ENCODE measurements at places on chromosomes 12 and 14. TPM values are rescaled to one million over a fixed set of nuclear protein-coding genes. Genes with fewer than 3 reads are reported as not detected.

DNA sequence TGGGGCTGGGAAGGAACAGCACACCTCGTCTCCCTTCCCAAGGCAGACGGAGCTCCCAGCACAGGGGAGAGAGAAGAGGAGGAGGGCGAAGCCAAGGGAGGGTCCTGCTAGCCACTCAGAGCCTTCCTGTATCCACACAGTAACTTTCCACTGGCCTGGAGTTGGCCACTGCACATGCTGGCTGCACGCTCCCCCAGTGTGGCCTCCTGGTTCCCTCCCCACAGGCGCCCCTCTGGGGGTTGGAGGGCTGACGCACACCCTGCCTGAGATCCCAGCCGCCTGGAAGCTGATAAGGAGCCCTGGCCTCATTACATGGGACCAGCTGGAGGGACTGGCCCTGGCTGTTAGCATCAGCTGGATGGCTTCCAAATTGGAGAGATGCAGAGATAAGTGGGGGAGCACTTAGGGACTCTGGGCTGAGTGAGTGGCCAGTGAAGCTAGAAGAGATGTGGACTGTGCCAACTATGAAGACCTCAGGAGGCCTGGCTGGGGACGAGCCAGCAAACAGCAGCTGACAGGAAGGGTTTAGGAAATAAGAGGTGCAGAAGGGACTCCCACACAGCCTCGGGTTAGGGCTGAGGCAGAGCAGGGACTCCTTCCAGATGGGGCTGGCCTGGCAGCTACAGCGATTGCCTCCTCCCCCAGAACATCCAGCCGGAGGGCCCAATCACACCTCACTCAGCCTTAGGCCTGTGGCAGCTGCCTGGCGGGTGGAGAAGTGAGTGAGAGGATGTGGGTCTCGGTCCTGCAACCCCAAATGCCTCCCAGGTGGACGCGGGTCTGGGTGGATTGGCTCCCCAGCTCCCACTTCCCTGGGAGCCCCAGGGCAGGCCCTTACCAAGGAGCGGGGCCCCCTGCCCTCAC is 26.3 kb upstream of the BCDIN3D start:
- no peaks in the 10 kb centered on the region for H3K27me3 ChIP-seq
- no peak overlapping the region for H3K4me3 ChIP-seq
- DNase-seq = peak; percentile 94
- H3K27ac ChIP-seq = peak overlapping the region; percentile 74
- peaks cover 30% of the 10 kb centered on the region for H3K4me1 ChIP-seq

DNA sequence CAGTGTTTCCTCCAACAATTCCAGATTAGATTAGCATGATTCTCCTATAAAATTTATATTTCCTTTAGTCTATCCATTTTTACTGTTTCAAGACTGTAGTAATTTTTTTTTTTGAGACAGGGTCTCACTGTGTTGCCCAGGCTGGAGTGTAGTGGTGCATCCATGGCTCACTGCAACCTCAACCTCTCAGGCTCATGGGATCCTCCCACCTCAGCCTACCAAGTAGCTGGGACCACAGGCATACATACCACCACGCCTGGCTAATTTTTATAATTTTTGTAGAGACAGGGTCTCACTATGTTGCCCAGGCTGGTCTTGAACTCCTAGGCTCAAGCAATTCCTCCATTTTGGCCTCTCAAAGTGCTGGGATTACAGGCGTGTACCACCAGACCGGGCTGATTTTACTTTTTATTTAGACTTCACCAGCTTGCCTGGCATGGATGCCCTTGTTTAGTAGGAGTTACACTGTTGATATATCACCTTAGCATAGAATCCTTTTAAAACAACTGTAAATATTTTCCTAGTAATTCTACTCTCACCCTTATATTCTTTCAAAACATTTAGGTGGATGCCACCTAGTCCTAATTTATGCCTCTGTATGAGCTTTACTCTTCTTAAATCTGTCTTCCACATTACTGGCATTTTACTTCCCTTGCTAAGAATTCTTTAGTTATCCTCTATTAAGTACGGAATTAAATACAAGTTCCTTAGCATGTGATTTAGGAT is 55.8 kb upstream of the LIMA1 start:
- no peaks in the 10 kb centered on the region for H3K27me3 ChIP-seq
- no peak overlapping the region for H3K27ac ChIP-seq
- H3K36me3 ChIP-seq = no peaks in the 10 kb centered on the region
- H3K4me3 ChIP-seq = no peak overlapping the region
- DNase-seq = no peak

GRCh38 chr14:69247676-69248440 is 12.1 kb upstream of the GALNT16 start:
- no peaks in the 10 kb centered on the region for H3K36me3 ChIP-seq
- peaks cover 10% of the 10 kb centered on the region for H3K4me1 ChIP-seq
- no peak overlapping the region for H3K27ac ChIP-seq
- no peaks in the 10 kb centered on the region for H3K27me3 ChIP-seq
- DNase-seq = peak; percentile 81
- H3K4me3 ChIP-seq = no peak overlapping the region

DNA sequence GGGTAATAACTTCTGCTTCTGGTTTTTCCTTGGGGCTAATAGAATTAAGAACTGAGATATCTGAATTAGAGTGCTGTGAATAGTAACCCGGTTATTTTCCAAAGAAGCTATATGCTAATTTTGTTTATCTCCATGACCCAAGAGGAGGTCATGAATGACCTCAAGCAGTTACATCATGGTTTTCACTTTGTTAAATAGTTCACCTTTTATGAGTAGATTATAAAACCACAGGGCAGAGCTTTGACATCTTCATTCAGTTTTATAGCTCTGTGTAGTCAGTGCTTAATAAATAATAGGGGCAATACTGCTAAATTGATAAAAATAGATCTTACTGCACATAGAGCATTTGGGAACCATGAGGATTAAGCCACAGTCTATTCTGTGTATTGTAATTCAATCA is 462.2 kb downstream of the LRIG3 start:
- no peaks in the 10 kb centered on the region for H3K4me1 ChIP-seq
- no peak for DNase-seq
- no peaks in the 10 kb centered on the region for H3K36me3 ChIP-seq
- no peak overlapping the region for H3K27ac ChIP-seq

DNA sequence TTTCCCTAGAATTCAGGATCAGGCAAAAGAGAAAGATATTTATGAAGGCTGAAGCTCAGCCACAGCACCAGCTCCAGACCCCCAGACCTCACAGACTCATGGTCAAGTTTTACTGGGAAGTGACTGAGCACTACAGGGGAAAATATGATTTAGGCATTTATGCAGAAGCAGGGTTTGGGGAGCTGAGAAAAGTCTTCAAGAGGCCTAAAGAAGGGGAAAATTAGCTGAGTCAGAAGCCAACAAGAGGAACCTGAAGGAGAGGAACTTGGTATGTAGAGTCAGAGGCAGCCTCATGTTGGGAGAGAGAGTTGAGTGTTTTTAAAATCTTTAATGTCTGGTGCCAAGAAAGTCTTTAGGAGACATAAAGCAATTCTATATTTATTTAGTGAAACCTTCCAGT is 63.0 kb downstream of the FOS start:
- DNase-seq = no peak
- H3K4me3 ChIP-seq = no peak overlapping the region
- peak overlapping the region; percentile 60 for H3K27ac ChIP-seq
- no peaks in the 10 kb centered on the region for H3K27me3 ChIP-seq

DNA sequence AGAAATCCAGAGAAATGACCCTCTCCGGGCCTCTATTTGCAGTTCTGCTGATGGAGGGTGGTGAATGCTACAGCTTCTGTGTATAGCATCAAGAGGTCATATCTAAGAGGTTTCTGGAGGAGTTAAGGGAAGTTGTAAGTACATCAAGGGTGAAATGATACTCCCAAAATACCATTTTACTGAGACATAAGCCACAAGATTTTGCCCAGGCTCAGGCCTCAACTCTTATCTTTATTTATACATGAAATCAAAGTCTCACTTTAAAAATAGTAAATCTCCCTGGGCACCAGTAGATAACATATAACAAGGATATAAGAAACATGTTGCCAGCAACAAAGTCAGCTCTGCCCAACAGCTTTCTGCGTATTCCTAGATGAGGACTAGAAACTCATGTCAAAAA is 40.4 kb downstream of the NIN start:
- H3K27me3 ChIP-seq = no peaks in the 10 kb centered on the region
- H3K4me3 ChIP-seq = no peak overlapping the region
- H3K36me3 ChIP-seq = no peaks in the 10 kb centered on the region
- H3K4me1 ChIP-seq = no peaks in the 10 kb centered on the region
- no peak for DNase-seq

DNA sequence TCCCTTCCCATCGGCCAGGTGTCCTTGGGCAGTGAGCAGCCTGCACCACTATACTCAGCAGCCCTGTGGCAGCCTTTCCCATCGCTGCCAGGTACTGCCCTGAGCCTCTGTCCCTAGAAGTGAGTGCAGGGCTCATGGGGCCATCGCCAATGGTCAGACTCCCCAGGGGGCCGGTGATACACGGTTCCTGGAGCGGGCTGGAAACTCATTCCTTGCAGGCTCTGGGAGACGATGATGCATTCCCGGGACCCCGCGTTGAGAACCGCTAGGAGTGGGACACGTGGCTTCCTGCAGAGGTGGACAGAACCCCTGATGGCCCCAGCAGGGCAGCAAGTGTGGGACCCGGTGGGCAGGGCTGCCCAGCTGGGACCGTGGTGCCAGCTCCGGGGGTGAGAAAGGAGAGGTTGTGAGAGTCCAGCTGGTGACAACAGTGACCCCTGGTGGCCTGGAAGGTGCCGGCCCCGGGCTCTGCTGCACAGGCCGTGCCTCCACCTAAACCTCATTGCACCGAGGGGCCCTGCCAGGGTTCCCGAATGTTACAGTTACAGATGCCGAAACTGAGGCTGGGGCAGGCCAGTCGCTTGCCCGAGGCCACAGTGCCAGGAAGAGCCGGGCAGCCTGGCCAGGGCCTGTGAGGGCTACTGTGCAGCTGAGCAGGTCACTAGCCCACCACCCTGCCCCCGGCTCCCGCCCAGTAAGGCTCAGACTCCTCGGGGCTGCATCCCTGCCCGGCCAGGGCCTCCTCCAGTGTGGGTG is 33.8 kb downstream of the FBRSL1 start:
- DNase-seq = peak; percentile 82
- no peaks in the 10 kb centered on the region for H3K36me3 ChIP-seq
- H3K4me3 ChIP-seq = no peak overlapping the region
- peaks cover 40% of the 10 kb centered on the region for H3K4me1 ChIP-seq
- H3K27ac ChIP-seq = no peak overlapping the region
- H3K27me3 ChIP-seq = no peaks in the 10 kb centered on the region

DNA sequence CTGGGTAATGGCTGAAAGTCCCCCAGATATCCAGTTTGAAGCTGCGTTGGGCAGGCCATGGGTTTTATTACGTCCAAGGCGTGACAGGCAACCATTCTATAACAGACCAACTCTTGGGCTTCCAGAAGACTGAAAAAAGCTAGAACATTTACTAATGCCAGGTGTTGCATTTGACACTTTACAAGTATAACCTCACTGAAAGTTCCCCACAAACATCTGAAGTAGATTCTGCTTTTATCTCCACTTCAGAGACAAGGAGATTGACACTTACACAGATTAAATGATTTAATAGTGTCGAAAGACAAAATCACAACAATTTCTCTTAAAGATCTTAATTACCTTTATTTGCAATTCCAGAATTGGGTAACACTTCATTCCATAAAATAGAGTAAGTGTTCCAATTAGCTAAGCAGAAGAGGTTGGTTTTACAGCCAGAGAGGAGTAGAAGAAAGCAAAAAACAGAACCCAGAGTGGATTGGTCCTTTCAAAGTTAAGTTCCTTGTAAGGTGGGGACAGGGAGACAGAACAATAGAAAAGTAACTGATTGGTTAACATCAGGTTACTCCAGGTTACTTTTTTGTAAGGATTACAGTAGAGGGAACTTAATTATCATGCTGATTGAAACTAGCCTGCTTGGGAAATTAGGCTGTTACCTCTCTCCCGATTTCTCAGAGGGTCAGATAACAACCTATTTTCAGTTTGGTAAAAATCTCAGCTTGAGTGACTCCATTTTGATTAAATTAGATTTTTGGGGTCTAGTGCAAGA is 11.3 kb downstream of the SOCS2 start:
- no peak overlapping the region for H3K27ac ChIP-seq
- DNase-seq = no peak
- H3K4me1 ChIP-seq = no peaks in the 10 kb centered on the region
- H3K4me3 ChIP-seq = no peak overlapping the region

DNA sequence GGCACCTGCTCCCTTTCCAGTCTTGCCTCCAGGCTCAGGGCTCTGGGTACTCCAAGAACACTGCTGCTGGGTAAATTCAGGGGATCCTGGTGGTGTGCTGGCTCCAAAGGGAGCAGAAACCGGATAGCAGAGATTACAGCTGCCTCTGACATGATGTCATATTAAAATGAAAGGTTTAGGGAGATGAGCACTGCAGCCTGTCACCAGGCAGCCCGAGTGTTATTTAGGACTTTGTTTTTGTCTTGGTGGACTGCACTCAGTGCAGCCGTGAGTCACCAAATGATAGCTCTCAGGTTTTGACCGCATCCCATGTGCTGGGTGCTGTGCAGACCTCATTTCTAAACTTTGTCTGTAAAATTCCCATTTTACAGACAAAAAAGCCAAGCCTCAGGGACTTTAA is 266.0 kb upstream of the CRY1 start:
- no peak overlapping the region for H3K27ac ChIP-seq
- no peak for DNase-seq
- no peak overlapping the region for H3K4me3 ChIP-seq
- no peaks in the 10 kb centered on the region for H3K27me3 ChIP-seq
- no peaks in the 10 kb centered on the region for H3K4me1 ChIP-seq

The ACOT6 gene
- 0.57 TPM for polyA plus RNA-seq

All from testis (tissue), 5 donors.